Activated CD4-positive, alpha-beta T cell treated with anti-CD3 and anti-CD28 coated beads, Interleukin-2, amount 50 U/mL, for 48 hours (primary cell): ENCODE measurements at places on chromosomes 7 and 10.

GRCh38 chr7:73774923-73775322, 4.9 kb upstream of the CLDN3 start:
- DNase-seq: no peak

GRCh38 chr7:110593355-110593754, 497.6 kb upstream of the LRRN3 start:
- no peak for DNase-seq

- no peak for DNase-seq
Observed at GRCh38 chr10:113549856-113550255, 3.0 kb upstream of the HABP2 start.

GRCh38 chr7:37372750-37373149, 75.9 kb downstream of the ELMO1 start:
- no peak for DNase-seq

DNA sequence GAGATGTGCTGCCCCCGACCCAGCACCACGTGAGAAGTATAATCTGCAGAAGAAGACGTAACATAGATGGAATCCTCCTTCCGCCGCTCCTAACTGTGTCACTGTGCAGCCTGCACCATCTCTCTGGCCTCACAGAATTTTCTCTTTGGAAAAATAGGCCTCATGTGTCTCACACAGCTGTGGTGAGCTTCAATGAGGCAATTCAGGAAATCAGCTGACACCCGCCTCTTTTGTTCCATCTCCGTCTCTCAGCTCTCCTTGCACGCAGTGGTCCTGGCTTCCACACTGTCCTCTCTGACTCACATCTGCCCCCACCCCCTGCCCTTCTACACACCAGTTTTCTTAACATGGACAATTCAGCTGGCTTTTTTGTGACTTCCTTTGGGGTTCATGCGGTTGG, 7.2 kb downstream of the C10orf90 start:
- DNase-seq: peak; percentile 12

GRCh38 chr7:51275532-51275931, 41.1 kb downstream of the COBL start:
- no peak for DNase-seq

DNA sequence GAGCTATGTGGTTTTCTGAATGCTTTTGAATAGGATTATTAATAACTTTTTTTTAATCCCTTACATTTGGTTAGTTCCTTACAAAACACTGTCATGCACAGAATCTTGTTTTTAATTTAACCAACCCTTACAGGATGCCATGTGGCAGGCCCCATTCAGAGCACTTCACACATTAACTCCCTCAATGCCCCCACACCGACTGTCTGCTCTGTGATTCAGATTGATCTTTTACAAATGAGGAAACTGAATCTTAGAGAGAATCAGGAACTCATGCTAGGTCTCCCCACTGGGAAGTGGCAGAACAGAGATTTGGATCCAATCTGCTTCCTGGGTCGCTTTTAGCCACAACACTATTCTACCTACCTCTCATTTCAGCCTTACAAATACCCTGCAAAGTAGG, 195.8 kb upstream of the NPVF start:
- DNase-seq: no peak

GRCh38 chr7:131723926-131724325, 167.5 kb upstream of the PODXL start:
- DNase-seq: no peak

DNA sequence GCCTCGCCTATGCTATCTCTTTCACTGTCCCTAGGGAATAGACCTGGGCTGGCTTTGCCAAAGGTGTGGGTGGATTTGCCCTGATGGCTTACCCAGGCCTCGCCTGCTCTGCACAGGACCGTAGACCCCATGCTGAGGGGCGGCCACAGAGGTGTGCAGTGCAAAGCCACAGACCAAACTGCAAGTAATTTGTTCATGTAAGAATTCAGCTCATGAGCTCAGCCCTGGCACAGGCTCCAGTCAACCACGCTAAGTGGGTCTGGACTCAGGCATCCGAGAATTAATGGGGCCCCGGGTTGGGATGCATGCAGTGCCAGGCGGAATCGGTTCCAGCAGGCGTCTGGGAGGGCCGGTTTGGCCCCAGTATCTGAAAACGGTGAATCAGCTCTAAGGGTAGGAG, 445.2 kb downstream of the DNAJB6 start:
- no peak for DNase-seq

GRCh38 chr10:119209736-119210355, 2.5 kb downstream of the GRK5 start:
- DNase-seq: no peak

DNA sequence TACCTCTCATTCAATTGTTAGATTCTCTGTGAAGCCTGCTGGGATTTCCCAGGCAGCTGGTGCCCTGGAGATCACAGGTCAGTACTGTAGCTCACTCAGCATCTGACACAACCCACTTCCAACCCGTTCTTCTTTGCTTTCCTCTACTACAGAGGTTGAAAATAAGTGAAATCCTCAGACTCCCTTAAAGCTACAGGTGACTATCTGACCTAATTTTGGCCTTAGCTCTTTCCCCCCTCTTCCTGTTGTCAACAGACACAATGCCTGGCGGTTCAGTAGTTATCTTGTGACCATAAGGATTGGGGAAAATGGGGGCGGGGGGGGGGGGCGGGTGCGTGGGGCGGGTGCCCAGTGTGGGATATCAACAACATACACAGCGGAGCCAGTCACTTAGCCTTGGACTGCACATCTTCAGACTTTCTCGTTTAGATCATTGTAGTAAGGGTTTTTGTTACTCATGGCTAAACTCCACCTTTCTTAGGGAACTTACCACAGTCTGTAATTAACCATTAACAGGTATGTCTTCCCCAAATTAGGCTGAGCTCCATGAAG, 37.8 kb downstream of the MTPN start:
- DNase-seq: no peak

DNA sequence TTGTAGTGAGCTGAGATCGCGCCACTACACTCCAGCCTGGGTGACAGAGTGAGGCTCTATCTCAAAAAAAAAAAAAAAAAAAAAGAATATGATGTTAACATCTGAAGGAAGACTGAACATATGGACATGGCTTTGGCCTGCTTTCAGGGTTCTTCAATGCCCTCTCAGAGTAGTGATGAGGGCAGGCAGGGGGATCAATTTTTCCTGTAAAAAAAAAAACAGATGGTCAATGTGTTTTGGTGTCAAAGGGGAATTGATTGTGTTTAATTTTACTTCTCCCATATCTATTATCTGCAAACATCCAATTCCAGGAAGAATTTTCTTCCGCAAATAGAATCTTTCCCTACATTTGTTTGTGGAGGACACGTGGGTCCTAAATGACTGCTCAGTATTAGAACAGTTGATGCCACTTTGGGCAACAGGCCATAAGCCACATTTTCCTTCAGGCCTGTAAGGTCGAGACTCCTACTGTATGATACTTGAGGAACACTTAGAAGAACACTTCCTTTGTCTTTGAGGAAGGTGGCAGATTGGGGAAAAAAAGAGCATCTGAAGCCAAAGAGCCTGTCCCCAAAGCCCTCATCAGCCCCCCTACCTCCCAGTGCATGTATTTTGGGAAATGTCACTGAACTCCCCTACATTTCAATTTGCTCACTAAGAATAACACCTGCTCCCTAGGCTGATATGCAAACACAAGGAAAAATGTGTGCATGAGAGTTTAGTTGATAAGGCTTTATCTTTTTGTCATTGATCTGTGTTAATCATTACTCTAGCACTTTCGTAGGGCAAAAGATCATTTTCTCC, 28.3 kb downstream of the MGAM2 start:
- no peak for DNase-seq

- no peak for DNase-seq
Observed at GRCh38 chr10:89203237-89203636, 3.9 kb downstream of the CH25H start.

DNA sequence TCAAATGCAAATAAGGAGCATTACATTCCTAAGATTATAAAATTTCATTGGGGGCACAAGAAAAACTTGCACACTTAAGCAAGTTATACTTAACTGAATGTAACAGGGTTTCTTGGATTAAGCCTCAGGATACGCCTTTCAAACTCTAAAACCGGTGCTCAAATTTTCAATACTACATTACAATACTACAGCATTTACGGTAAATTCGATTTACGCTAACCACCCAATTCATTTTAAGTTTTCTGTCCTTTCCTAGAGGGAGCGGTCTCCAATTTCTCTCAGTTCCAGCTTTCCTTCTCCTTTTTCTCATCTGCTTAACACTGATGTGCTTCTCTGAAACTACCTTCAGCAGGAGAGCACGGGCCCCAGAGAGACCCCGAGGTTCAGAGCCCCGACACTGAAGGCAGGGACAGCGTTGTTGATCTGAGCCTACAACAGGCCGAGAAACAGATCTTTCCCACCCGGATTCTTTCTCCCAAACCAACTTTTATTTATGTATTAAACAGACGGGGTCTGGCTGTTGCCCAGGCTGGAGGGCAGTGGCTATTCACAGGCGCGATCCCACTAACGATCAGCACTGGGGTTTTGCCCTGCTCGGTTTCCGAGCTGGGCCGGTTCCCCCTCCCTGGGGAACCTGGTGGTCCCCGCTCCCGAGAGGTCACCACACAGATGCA, 798 bp downstream of the ZNF425 start:
- DNase-seq: no peak

GRCh38 chr10:127833804-127834203, 58.9 kb downstream of the CLRN3 start:
- no peak for DNase-seq

DNA sequence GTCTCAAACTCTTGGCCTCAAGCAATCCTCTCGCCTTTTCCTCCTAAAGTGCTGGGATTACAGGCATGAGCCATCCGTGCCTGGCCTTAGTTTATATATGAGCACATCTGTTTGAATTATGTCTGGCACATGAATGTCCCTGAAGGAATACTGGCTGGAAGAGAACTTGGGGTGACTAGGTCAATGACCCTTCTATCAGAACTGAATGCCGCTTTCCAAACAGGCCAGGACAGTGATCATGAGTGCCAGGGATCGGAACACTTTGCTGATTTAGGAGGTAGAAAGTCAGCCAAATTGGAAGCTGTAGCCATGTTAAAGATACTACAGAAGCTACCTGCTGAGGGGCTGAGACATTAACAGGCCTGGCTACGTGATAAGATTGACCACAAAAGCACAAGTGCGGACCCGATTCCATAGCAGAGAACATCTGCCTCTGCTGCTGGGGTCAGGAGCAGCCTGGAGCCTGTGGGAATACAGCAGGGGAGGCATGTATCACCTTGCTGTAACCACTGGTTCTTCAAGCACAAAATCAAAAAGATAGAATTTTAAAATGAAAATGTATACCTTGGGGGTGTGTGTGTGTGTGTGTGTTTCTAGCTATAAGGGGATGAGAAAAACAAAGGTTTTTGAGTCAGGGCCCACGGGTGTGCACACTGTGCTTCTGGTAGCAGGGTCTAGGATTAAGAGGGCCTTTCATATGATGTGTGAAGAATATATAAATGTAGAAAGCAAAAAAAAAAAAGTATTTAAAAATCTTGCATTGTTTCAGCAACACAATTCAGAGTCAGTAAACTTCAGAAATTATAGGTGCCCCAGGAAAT, 293.7 kb downstream of the BBS9 start:
- DNase-seq: no peak

- DNase-seq: no peak
Observed at GRCh38 chr10:88957381-88957780, 4.8 kb upstream of the ACTA2 start.
